H54 (cell line): ENCODE measurements at places on chromosomes 3 and 15.

DNA sequence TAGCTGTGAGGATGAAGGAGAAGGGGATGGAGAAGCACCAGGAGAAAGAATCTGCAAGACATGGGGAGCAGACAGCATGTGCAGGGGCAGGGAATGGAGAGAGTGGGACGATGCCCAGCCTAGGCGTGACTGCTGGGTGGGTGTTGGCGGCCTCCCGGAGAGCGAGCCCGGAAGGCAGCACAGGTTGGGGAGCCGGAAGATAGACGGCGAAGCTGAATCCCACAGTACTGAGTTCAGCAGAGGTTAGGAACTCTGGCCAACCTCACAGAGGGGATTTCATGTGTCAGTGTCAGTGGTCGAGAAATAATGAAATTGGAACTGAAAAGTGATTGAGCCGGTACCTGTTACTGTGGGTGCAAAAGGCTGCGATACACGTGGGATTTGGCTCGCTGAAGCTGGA lies 55.2 kb downstream of the PXYLP1 start:
- no peak for DNase-seq

DNA sequence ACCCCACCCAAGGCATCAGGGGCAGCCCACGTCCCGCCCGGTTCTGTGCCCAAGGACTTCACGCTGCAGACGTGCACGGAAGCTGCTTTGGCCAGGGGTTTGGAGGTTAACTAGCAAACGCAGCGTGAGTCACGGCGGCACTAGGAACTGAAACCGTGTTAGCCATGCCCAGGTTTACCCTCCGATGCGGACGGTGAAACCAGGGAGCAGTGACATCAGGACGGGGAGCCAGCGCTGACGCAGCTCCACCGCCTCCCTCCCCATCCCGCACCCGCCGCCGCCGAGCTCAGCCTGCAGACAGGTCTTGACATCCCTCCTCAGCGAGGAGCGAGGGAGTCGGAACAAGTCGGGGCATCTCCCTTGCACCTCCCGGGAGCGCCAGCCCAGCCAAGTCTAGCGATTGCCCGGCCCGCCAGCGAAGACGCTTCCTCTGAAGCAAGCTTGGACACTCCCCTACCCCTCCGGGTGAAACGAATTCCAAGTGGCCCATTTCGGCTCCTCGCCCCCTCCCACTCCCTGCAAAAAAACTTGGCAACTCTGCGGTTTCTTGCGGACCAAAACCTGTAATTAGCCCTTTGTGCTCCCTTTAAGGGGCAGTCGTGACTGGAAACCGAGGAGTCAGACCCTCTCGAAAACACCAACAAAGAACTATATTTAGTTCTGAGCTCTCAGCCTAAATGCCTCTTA lies 1.4 kb upstream of the RAP2B start:
- DNase-seq, result peak; percentile 83

- DNase-seq, result peak; percentile 31
Observed at GRCh38 chr3:73432023-73432705, 192.6 kb downstream of the PDZRN3 start.

GRCh38 chr3:153768561-153769469 lies 352.4 kb upstream of the ARHGEF26 start:
- peak; percentile 19 for DNase-seq

DNA sequence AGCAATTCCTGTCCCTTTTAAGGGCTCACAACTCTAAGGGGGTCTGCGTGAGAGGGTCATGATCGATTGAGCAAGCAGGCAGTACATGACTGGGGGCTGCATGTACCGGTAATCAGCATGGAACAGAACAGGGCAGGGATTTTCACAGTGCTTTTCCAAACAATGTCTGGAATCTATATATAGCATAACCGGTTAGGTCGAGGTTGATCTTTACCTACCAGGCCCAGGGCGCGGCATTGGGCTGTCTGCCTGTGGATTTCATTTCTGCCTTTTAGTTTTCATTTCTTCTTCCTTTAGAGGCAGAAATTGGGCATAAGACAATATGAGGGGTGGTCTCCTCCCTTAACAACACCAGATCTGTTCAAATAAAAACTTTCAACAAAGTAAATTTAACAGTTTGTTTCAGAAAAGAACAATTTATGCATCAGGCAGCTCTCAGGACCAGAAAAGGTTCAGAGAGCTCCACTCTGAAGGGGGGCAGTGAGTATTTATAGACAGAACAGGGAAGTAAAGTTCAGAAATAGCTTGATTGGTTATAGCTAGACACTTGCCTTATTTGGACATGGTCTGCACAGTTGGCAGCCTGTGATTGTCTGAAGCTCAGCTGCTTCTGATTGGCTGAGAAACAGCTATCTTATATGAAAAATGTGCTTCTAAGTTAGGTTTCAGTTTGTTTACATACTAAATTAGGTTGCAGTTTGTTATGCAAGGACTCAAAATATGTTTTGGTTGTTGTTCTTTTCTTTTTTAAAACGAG lies 17.2 kb upstream of the B4GALT4 start:
- DNase-seq, result no peak

DNA sequence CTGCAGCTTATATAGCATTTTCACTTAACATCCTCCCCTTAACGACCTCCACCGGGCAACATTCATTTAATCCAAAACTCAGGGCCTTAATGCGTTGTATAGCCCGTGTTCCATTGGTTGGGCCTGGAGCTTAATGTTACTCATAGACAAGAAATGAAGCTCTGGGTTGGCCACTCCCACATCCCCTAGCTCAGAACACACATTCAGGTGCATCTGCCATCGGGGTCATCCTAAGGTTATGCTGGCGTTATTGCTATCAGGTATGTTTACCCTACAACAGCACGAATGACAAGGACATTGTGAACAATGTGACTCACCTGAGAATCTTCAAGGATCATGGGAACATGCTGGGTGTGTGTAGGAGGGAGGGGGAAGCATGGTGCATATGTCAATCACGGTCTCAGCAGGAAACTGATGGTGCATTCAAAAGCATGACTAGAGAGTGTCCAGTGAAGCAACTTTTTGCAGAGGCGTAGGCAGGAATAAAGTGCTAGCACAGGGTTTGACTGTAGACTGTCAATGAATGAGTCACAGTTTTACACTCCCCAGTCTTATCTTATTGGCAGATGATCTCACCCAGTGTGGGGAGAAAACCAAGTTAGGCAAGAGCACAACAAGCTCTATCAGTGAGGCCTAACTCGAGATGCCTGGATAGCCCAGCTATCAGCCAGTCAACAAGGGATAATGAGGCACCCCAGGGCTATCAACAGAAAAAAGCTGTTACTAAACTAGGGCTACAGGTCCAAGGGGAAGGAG lies 402.1 kb upstream of the MCTP2 start:
- DNase-seq, result peak; percentile 6

GRCh38 chr3:126136428-126137220 lies 43.8 kb downstream of the ALDH1L1 start:
- no peak for DNase-seq

- DNase-seq, result no peak
Observed at GRCh38 chr15:74609938-74610301, 5.7 kb upstream of the CLK3 start.

- no peak for DNase-seq
Observed at GRCh38 chr3:29764041-29764440, 483.2 kb downstream of the RBMS3 start.

DNA sequence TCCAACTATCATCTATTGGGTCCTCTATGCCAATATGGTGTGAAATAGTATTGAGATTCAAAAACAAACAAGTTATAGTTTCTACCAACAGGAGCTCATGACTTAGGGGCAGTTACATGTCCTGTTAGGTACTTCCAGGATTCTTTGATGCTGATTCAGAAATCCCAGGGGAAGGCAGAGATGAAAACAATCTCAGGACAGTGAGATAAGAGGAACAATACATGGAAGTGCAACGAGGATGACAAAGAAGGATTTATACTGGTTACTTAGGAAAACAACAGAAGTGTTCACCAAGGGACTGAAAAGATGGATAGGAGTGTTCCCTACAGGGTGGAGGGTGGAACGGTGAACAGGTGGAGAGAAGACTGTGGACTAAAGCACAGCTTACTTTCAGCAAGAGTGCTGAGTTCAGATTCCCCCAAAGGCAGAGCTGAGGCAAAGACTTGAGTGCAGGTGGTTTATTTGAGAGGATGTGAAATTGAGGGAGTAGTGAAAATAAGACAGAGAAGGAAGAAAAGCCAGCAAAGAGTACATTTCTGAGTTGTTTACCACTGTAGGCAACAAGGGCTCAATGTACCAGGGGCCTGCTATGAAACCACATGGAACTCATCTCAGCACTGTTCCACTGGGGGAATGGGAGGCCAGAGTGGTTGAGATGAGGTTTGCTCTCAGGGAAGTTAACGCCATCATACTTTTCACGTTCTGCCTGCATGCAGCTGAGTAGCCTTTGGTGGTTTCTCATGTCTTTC lies 68.1 kb downstream of the TRIM69 start:
- DNase-seq, result no peak

DNA sequence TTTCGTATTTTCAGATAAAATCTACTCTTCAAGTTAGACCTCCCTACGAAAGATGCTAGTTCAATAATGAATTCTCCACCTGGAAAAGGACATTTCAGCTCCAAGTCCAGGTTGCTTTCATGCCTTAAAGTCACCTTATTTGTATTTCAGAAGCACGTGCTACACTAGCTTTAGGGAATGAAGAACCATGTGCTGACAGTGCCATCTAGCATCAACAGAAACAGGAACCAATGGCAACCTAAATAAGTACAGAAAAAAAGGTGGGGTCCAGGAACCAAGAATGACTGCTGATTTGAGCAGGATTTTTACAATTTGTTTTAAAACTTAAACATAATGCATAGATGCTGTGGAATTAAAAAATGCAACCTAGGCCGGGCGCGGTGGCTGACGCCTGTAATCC lies 77.6 kb upstream of the SNRPN start:
- no peak for DNase-seq

- no peak for DNase-seq
Observed at GRCh38 chr15:78933823-78934654, 10.8 kb downstream of the CTSH start.

- no peak for DNase-seq
Observed at GRCh38 chr3:106783231-106783630, 594.0 kb upstream of the CCDC54 start.

DNA sequence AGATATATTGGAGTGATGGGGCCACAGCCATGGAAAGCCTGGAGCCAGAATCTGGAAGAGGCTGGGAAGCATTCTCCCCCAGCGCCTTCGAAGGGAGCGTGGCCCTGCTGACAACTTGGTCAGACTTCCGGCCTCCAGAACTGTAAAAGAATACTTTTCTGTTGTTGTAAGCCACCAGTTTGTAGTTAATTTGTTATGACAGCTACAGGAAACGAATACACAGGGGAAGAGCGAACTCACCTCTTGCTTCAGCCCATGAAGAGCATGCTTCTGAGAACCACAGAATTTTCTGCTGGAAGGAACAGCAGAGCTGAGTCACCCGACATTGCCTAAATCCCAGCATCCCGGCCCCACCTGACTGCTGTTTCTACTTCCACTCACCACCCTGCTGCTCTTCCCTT lies 501.7 kb downstream of the SHQ1 start:
- DNase-seq, result peak; percentile 53

- no peak for DNase-seq
Observed at GRCh38 chr3:36796161-36796560, 31.8 kb upstream of the DCLK3 start.

- DNase-seq, result no peak
Observed at GRCh38 chr3:134810052-134810435, 15.0 kb downstream of the EPHB1 start.

DNA sequence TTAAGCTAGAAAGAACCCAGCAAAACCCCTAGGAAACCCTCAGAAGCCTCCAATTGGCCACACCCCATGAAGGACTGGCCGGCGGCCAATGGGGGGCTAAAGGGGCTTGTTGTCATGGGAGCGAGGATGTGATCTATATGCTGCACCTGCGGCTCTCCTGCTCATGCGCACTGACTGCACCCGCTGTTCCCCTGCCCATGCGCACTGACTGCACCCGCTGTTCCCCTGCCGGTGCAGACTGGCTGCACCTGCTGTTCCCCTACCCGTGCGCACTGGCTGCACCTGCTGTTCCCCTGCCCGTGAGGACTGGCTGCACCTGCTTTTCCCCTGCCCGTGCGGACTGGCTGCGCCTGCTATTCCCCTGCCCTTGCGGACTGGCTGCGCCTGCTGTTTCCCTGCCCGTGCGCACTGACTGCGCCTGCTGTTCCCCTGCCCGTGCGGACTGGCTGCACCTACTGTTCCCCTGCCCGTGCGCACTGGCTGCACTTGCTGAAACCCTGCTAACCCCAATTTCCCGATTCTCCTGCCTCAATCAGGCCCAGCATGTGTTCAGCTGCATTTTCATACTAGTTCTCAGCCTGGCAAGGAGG lies 16.8 kb upstream of the MCCC1 start:
- DNase-seq, result peak; percentile 30

- no peak for DNase-seq
Observed at GRCh38 chr15:50824514-50824913, 59.0 kb upstream of the SPPL2A start.

GRCh38 chr15:34318277-34319079 lies 19.1 kb downstream of the SLC12A6 start:
- DNase-seq, result peak; percentile 35

- peak; percentile 11 for DNase-seq
Observed at GRCh38 chr3:167941234-167941995, 154.3 kb downstream of the GOLIM4 start.

- DNase-seq, result no peak
Observed at GRCh38 chr3:88225326-88226008, 75.7 kb downstream of the C3orf38 start.

- DNase-seq, result no peak
Observed at GRCh38 chr3:69433121-69433968, 47.5 kb upstream of the FRMD4B start.

GRCh38 chr3:115548611-115549010 lies 74.7 kb upstream of the GAP43 start:
- DNase-seq, result no peak

GRCh38 chr3:100358413-100358812 lies 23.9 kb downstream of the NIT2 start:
- DNase-seq, result no peak

GRCh38 chr3:39671600-39671999 lies 137.8 kb upstream of the MYRIP start:
- DNase-seq, result no peak

DNA sequence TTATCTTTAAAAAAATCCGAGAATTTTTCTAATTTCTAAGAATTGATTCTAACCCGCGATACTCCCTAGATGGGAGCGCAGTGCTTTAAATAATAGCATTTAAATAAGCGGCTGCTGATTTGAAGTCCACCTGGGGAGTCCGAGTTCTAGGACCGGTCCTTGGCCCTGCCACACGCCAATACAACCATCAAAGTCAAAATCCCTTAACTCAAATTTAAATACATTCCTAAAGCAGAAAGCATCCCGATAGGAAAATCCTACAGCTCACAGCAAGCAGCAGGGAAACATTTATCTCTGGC lies 508 bp upstream of the ECT2 start:
- no peak for DNase-seq

GRCh38 chr3:129651435-129652202 lies 45.1 kb upstream of the PLXND1 start:
- peak; percentile 62 for DNase-seq

DNA sequence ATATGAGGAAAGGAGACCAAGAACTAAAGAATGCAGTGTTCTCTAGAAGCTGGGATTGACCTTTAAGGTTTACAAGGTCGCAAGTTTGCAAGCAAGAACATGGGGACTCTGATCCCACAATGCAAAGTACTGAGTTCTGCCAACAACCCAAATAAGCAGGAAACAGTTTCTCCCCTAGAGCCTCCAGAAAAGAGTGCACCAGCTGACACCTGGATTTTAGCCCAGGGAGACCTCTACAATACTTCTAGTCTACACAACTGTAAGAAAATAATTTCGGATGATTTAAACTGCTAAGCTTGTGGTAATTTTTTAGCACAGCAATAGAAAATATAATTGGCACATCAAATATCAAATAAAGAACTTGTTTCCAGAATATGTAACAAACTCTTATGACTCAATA lies 46.4 kb downstream of the EHHADH start:
- DNase-seq, result no peak
